ENCODE measurements at places on chromosomes 2 and 18.

- DNase-seq = no peak
Measured at GRCh38 chr2:112765251-112765650, 842 bp upstream of the CKAP2L start.

GRCh38 chr2:40165509-40165844, 286.4 kb downstream of the SLC8A1 start:
- DNase-seq = no peak

GRCh38 chr18:74255131-74255616, 36.6 kb downstream of the CYB5A start:
- DNase-seq = no peak

DNA sequence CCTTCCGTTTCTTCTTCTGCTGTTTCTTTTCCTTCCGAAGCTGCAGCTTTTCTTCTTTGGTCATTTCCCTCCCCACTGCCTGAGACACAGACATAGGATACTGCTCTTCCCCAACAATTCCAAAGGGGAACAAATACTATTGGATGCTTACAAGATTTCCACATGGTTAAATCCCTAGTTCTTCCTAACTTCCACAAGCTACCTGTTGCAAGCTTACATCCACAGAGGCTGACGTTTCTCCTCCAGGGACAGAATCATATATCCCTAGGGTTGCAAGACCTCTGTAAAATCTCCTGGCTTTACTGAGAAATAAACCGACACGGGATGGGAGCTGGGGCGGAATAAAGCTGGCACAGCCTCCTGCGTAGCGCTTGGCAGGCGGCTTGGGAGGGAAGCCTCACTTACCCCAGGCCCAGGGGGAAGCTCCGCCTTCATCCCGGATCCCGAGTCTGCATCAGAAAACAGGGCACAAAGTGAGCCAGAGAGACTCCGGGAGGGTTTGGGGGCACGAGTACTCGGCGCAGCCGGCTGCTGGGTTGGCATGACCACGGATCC, 590 bp downstream of the EIF2B4 start:
- DNase-seq = no peak

- no peak for DNase-seq
Measured at GRCh38 chr2:176067589-176068418, 16.0 kb downstream of the EVX2 start.

DNA sequence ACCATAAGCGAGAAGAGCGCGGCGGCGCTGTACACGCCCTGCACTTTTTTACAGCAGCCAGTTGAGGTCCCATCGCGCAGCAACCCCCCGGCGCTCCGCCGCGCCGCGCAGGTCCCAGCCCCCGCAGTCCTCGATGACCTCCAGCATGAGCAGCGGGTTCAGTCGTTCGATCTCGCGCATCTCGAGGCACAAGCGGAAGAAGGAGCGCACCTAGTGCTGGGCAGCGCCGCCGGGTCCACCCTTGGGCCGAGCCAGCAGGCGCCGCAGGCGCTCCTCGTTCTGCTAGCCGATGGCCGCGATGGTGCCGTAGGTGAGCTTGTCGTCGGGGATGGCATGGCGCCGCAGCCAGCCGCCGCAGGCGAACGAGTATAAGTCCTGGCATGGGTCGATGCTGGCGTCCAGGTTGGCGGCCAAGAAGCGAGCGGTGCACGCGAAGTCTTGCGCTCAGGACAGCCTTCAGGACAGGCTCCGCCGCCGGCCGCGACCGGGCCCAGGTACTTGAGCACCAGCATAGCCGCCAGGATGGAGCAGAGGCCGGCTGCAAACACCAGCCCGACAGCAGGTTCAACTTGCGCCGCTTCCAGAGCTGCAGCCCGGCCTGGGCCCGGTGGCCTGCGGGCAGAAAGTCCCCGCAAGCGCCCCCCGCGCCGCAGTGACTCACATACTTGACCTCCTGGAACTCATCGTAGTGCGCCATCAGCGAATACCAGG, 8.3 kb downstream of the ALPP start:
- no peak for DNase-seq

- peak; percentile 53 for DNase-seq
Measured at GRCh38 chr2:128318776-128319464, at the start of gene HS6ST1. HS6ST1 (minus strand) TSS chr2:128318868; CDS start chr2:128318563, 305 bp downstream.

- no peak for DNase-seq
Measured at GRCh38 chr2:132274000-132274399, 112.2 kb upstream of the ANKRD30BL start.

DNA sequence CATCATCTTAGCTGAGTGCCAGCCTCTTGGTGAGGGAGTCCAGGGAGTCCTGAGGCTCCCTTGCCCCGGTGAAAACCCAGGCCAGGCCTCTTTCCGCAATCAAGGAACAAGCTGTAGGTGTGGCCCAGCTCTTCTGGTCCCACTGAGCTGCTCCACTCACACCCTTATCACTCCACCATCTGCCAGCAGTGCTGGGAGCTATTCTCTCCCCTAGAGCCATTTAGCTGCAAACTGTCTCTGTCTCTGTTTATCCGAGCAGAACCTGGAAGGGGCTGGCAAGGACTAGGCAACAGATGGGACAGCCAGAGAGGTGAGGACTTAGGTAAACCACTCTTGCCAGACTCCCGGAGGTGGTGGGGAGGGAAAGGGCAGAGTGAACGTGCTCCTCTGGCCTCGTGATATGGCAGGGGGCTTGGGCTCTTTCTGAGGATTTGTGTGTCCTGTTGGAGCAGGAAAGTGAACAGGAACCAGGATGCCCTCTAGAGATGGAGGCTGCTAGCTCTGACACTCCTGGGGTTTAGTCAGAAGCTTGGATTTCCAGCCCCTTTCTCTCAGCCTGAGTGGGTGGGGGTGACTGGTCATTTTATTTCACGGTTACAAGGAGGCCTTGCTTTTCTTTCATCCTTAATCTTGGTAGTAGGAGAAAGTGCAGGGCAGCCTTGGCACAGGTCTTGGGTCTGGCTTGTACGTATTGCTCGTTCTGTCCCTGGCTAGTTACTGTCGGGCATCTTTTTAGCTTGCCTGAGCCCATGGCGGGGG, 19.6 kb downstream of the B3GNT2 start:
- DNase-seq = no peak

GRCh38 chr2:54626131-54626530, 97.3 kb upstream of the EML6 start:
- no peak for DNase-seq

DNA sequence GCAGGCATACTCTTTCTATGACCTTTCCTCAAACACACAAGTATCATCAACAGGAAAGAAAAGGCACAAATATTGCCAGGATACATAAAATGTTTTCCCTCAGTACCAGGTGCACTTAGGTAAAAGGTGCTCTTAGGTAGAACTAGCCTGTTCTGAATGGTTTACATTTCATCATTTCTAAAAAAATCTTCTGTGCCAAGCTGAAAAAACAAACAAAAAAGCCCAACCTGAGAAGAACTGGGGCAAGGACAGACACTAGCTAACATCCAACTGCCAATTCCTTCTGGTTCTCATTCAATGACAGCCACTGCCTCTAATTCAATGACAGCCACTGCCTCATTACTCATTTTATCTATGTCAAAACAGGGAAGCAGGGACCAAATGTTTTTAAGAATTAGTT, 68.5 kb downstream of the SPIRE1 start:
- DNase-seq = no peak

DNA sequence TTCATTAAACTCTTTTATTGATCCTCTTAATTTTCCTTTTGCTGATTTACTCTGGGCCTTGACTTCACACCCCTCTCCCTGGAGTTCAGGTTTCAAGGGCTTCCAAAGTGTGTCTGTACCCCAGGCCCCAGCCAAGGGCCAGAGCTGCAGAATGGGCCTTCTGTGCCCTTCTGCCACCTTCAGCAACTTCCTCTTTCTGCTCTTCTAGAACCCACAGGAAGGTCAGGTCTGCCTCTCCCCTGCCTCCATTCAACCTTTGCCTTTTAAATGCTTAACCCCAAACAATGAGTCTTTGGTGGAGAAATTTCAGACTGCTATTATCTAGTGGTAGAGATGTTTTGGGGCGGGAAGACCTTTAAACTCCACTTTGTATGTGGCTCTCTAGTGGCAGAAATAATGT, 63.1 kb downstream of the TSN start:
- no peak for DNase-seq

Data from cortex of kidney (tissue), 1 donor.